Activated CD8-positive, alpha-beta memory T cell treated with anti-CD3 and anti-CD28 coated beads for 4 hours (primary cell): ENCODE measurements at places on chromosomes 12 and 14.

- no peak for DNase-seq
These were observed 340.0 kb downstream of the TRHDE start for GRCh38 chr12:72612171-72612570.

- DNase-seq, result no peak
These were observed 23.8 kb upstream of the STRAP start for GRCh38 chr12:15858353-15858752.

GRCh38 chr12:103956509-103957027, 9.1 kb upstream of the TDG start:
- DNase-seq, result no peak

DNA sequence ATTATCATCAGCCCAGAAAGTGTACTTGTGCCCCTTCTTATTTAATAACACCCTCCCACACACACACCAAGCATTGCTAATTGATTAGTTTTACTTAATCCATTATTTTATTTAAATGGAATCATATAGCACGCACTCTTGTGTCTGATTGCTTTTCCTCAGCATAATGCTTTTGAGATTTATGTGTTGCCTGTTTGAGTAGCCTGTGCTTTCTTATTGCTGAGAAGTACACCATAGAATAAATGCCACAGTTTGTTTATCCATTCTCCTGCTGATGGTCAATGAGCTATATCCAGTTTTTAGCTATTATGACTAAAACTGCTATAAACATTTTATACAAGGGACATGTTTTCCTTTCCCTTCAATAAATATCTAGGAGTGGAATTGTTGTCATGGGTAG, 409.9 kb upstream of the PDE3A start:
- DNase-seq, result no peak

- no peak for DNase-seq
These were observed 822.8 kb downstream of the GALC start for GRCh38 chr14:87170179-87170578.

GRCh38 chr12:83954956-83955601, 957.5 kb downstream of the SLC6A15 start:
- no peak for DNase-seq

DNA sequence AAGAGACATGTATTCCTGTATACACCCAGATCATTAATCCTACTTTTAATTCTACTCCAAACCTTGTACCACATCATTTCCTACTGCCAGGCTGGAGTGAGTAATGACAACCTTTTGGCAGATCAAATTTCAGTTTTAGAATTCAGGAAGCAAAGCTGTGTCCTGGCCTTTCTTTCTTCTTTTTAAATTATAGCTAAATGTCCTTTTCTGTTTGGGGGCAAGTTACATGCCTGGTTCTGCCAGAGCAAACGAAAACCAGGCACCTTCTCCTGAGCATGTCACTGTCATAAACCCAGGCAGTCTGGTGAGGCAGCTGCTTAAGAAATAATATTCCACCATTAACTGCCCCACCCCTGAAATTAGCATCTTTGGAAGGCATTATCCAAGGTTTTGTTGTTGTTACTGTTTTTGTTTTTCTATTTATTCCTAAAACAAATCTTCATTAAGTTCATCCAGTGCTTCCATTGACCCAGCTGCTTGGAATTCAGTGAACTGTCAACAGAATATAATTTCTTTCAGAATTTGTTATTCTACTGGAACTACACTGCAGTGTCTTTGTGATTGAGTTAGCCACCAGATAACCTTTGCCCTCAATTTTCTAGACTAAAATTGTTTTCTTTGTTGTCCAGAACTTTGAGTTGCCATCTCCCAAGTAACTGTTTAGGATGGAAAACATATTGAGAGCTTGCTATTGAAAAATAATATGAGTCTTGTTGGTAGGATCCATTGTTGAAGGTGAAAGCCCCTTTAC, 33.2 kb downstream of the SAMD4A start:
- DNase-seq, result no peak

GRCh38 chr12:56529656-56530055, 8.0 kb downstream of the RBMS2 start:
- no peak for DNase-seq

DNA sequence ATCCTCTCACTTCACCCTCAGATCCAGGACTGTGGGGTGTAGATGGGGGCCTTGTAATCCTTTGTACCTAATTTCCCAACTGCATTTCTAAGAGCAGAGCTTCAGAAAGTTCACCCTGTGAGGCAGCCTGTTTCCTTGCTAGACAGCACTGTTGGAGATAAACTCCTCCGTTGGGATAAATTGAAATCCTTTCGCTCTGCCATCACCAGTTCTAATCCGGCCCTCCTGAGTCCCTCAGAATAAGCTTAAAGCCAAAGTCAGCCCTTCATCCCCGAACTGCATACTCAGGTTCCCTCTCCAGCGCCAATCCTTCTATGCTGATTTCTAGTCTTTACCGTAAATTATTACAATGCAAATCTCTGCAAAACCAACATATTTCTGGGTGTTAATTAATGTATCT, 114.7 kb downstream of the PRMT8 start:
- no peak for DNase-seq

GRCh38 chr14:101877766-101878165, 86.6 kb upstream of the DYNC1H1 start:
- DNase-seq, result no peak

DNA sequence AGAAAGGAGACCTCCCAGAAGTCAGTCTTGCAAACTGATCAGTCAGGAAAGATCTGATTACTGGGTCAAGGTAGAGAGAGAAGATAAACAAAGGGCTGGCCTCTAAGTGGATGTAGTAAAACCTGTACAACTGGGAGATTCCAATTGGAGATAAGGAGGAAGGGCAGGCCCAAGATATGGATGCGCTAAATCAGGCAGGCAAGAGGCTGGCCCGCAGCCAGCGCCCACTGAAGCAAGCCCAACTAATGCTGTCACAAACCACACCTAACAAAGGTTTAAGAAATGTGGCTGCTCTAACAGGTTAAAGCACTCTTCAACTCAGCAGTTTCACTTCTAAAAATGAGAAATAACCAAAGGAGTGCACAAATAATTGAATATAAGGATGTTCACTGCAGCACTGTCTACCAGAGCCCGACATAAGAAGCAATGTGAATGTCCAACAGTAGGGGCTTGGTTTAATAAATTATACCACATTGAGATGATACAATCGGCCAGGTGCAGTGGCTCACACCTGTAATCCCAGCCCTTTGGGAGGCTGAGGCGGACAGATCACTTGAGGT, 4.7 kb downstream of the GLTP start:
- DNase-seq, result no peak

DNA sequence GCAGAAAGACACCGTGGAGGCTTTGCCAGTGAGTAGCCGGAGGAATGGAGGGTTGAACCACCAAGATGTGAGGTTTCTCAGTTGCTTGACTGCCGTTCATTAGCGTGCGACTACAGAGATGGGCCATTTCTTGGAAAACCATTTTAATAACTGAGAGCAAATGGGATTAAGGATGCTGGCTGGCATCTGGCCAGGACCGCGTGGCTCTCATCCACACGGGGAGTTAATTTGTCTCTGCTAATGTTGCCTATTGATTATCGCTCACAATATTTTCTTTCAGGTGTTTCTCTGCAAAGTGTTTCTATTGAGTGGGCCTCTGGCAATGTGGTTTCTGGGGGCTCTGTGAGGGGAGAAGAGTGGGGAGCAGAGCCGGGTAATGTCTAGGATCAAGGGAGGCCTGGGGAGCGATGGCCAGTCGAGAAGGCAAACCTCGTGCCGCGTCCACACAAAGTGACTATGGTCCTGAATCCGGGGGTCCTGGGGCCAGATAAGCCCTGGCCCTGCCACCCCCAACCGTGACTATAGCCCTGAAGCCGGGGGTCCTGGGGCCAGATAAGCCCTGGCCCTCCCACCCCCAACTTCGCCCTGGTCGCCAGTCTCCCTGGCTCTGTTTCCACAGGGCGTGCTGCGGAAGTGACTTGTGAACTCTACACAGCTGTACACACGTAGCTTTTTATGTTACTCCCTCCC, 110.6 kb downstream of the PRMT8 start:
- DNase-seq, result no peak

DNA sequence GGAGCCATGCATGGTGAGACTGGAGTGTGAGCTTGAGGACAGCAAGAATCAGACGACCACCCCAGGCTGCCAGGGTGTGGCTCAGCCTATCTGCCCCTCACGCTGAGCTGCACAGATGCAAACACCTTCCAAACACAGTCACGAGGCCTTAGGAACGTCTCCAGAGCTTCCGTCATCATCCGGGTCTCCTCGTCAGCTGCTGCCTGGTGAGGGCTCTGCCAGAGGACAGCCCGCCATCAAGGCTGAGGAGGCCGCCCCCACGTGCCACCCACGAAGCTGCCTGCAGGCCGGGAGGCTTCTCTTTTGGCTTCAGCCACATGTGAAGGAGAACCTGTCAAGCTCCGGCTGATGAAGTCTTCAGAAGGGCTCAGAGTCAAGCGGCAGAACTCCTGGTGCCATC, 13.4 kb downstream of the DDX51 start:
- no peak for DNase-seq

GRCh38 chr14:93063393-93063792, 52.3 kb downstream of the ITPK1 start:
- DNase-seq, result no peak

GRCh38 chr12:9660046-9660445, 9.5 kb upstream of the CLEC2D start:
- DNase-seq, result no peak

- no peak for DNase-seq
These were observed 37.7 kb upstream of the MYBPC1 start for GRCh38 chr12:101557094-101557493.

- no peak for DNase-seq
These were observed 219.7 kb downstream of the TMEM121 start for GRCh38 chr14:105746124-105746514.

DNA sequence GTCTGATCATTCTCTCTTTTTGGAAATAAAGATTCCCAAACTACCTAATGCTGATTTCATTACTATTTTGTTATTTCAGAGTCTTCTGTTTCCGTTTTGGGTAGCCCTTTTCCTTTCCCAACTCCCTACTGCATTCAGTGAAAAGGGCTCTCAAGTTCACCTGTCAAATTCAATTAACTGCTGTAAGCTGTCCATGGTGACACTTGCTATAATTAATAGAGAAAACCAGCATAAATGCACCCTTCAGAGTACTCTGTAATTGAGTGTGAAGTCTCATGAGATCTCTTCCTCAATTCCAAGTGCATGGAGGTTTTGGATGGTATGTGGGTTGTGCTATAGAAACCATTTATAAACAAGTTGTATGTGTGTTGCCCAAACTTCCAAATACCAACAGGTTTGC, 187.2 kb downstream of the RPL10L start:
- DNase-seq, result no peak

- no peak for DNase-seq
These were observed 31.1 kb upstream of the CHST11 start for GRCh38 chr12:104425614-104426013.

GRCh38 chr14:65966188-65966587, 520.0 kb upstream of the CCDC196 start:
- DNase-seq, result no peak

- no peak for DNase-seq
These were observed 75.8 kb upstream of the SOX5 start for GRCh38 chr12:24025153-24025798.

GRCh38 chr12:5972387-5972786, 27.3 kb upstream of the ANO2 start:
- no peak for DNase-seq

GRCh38 chr14:52258783-52259182, 8.7 kb upstream of the PTGDR start:
- DNase-seq, result no peak

DNA sequence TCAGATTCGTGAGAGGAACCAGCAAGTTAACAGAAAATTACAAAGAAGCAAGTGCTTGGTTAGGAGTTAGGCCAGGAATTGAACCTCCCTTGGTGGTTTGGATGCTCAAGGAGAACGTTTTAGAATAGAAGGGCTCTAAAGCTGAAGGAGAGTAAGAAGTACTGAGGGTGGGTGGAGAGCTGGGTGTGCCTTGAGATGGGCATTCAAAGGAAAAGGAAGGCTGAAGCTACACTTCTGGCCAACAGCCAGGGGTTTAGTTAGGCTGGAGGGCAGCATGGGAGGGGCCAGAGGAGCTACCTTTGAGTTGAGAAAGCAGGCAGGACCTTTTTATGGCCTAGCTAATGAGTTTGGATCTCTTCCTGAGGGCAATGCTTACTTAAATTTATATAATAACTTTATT, 421.2 kb downstream of the CCDC91 start:
- no peak for DNase-seq

DNA sequence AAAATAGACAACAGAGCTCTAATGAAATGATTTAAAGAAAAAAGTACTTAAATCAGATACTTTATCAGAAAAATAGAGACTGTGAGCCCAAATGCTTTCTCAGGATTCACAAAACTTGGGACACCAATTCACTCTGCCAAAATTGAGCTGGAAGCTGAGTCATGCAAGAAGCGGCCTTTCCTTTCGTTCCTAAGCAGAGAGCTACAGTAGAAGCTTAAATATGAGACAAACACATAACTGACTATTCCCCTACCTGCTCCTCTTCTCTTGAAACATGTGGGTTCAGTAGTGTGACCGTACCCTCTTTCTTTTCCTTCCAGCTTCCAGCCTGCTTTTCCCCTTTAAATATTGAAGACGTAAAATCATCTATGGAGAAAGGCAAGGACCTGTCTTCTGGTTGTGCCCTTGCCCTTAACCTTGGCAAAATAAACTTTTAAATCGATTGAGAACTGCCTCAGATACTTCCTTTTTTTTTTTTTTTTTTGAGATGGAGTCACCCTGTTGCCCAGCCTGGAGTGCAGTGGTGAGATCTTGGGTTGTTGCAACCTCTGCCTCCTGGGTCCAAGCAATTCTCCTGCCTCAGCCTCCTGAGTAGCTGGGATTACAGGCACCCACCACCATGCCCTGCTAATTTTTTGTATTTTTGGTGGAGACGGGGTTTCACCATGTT, 4.4 kb upstream of the SDS start:
- no peak for DNase-seq

GRCh38 chr14:90900476-90901083, 84.3 kb upstream of the TTC7B start:
- no peak for DNase-seq

DNA sequence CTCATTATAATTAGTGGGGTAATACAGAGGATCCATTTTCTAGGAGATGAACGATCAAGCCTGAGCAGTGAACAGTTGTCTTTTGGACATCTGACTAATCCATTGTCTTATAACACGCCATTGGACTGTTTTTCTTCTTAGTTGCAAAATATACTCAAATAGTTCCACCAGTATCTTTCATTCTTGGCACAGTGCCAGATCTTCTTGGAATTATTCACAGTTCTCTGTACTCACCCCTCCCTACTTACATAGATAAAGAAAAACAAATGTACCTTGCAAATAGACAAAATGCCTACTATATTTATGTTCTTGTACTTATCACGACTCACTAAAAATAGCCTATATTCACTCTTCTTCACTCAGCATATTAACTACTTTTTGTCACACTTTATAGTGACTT, 3.8 kb downstream of the CBLN3 start:
- no peak for DNase-seq

- DNase-seq, result no peak
These were observed 326.6 kb downstream of the BTG1 start for GRCh38 chr12:91819132-91819447.

- no peak for DNase-seq
These were observed 17.8 kb upstream of the BCL7A start for GRCh38 chr12:122003651-122004611.
